ENCODE measurements at places on chromosomes 5 and 9. TPM values are rescaled to one million over a fixed set of nuclear protein-coding genes. Genes with fewer than 3 reads are reported as not detected.

DNA sequence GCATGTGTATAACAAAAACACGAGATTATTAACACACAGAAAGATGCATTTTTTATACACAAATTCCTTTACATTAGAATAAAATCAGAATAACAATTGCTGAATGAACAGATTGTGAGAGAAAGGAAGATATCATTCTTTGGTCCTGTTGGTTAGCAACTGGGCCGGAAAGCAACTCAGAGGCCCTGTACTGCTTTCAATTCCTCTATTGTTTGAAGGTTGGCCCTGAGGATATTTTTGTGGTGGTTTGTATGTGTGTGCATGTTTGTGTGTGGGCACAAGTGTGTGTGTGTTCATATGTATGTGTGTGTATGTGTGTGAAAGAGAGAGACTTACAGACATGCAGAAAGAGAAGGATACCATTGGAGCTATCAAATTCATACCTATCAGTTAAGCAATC is 356.8 kb upstream of the DMAC1 start:
- DNase-seq, result no peak

The MYMK gene
- total RNA-seq, result not detected

DNA sequence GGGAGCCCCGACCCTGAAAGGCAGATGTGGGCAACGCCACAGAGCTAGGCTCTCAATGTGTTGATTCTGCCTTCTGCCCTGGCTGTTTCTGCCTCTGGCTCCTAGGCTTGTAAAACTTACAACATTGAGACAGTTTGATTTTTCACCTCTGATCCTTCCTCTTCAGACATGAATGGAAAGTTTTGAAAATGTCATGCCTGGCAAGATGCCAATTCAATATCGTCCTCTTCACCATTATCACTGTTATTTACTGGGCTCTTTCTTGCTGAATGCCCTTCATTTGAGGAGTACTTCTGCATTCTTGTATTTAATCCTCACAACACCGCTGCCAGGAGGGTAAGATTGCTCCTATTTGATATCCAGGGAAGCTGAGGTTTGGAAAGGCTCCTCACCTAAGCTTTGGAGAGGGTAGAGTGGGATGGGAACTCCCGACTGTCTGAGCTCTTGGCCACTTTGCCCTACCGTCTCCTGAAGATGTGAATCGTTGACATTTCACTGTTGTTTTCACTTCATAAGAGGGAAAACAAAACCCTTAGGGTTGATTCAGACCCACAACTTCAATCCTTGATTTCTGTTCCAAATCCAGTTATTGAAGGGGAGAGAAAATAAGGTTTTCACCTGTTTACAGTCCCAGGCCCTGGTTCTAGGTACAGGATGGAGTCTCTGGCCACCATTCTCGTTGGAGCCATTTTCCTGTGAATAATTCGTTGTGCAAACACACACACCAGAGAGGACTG is 12.7 kb upstream of the FGF1 start:
- DNase-seq, result no peak

The TDRD7 gene
- total RNA-seq, result 4.4 TPM

The SLC34A3 gene
- total RNA-seq, result not detected

The PHF24 gene
- 0.26 TPM for total RNA-seq

GRCh38 chr5:126186210-126186609 is 237.0 kb upstream of the GRAMD2B start:
- DNase-seq, result no peak

The BRIX1 gene
- total RNA-seq, result 29.0 TPM

DNA sequence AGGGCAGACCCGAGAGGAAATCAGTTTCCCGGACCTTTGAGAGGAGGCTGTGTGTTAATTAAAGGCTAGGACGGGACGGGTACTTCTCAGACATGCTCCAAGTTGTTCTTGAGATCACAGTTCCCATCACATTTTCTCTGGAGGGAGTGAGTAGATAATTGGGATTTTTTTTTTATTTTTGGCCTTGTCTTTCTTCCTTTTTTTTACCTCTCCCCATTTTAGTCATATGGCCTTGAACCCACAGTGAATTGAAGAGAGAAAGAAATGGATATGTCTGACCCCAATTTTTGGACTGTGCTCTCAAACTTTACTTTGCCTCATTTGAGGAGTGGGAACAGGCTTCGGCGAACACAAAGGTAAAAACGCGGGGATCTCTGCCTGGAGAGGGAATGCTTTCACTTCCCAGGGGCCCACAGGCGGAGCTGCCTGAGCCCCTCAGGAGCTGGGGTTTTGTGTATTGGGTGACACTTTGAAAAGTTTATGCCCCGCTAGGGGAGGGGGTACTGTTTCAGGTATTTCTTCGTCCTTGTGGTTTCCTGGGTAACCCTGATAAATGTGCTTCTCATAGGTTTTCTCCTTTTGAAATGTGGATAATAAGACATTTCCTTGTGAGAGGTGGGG is 191.8 kb downstream of the CD180 start:
- DNase-seq, result no peak

- no peak for DNase-seq
Measured at GRCh38 chr5:125059255-125060002, 313.0 kb upstream of the ZNF608 start.

GRCh38 chr9:20043035-20043434 is 254.2 kb upstream of the SLC24A2 start:
- no peak for DNase-seq

DNA sequence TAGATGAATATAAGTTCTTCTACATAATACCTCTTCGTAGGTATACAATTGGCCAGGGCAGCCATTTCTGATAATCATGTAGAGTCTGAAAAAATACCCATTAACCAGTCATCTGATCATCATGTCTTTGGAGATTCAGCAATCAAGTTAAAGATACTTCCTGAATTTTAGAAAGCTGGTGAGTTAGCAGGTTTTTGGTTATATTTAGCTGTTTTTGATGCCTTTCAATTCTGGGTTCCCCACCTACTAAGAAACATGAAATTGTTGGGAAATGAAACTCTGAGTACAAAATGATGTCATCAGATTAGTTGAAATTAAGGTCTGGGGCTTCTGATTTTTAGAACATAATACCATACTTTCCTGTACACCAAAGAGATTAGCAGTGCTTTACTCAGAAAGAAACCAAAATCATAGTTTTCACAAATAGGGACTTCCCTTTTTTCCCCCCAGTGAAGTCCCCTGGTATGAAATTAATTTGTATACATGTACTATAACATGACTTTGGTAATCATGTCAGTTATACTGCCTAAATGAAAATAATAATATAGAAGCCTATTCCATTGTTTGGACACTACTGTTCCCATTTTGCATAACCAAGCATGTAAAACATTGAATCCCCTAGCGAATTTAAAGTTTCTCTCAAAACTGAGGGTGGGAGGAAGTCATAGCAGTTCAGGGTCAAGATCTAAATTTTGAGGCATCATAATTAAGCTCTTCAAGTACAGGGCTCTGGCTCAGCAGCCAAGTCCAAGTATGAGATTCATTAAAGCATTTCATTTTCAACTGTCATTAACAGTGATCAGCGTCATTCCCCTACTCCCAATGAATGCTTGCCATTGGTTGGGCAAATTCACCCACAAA is 17.9 kb downstream of the PRLR start:
- no peak for DNase-seq

- peak; percentile 83 for DNase-seq
Measured at GRCh38 chr5:58462154-58462553, 2.3 kb upstream of the PLK2 start.

Measured in bronchial epithelial cell (primary cell).